ENCODE measurements at places on chromosomes 16 and 17.

GRCh38 chr17:55664287-55664686 is 58.4 kb downstream of the TMEM100 start:
- DNase-seq, result no peak

DNA sequence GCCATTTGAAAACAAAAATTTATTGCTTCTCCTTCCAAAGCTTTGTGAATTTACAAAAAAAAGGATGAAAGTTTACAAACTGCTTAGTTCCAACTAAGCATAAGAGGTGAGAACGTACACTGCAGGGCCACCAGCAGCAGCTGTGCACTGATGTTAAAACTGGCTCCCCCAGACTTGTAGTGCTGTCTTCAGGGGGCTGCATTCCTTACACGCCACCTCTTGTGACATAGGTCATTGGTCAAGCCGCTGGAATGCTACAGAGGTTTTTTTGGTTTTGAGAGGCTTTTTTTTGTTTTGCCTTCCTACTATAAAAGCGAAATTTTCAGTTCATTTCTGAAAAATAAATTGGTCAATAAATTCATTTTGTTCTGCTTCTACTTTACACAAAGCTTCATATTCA is 6.9 kb downstream of the IFT20 start:
- DNase-seq, result no peak

- no peak for DNase-seq
Measured at GRCh38 chr16:88635671-88636319, 2.6 kb upstream of the IL17C start.

GRCh38 chr16:11470676-11471415 is 115.9 kb downstream of the LITAF start:
- no peak for DNase-seq

GRCh38 chr17:1096215-1096614 is 83.6 kb downstream of the ABR start:
- no peak for DNase-seq

DNA sequence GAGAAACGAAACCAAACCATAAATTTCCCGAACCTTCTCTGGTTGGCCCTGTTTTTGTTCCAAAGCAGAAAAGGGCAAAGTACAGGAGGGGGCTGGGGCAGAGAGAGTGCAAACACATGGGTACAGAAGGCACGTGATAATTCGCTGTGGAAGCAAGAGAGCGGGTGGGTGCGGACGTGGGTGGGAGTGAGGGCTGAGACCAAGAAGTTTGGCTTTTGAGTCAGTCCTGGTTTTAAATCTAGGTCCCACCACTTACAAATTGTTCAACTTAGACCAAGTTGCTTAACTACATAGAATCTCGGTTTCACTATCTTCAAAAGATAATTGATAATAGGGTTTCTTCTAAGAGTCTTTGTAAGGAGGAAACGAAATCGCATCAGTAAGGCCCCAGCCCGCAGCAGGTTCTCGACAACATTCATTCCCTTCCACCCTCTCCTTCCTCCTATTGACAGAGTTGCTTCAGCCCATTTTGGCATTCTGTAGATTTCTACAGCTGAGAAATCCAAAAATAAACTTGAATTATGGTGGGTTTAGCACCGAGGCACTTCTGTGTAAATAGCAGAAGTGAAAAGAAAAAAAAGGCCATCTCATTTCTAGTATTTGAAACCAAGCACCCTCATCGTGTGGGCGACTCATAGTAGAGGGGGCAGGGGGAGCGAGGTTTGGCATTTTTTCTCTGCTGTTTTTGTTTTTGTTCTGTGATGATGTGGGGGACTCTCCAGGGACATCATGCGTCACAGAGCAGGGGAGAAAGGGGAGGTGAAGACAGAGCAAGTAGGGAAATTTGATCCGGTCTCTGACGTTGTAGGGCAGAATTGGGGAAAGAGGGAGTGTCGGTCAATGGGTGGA is 33.6 kb upstream of the CCR7 start:
- DNase-seq, result no peak

Measured in hypothalamus (tissue), 51 donors.